AML-193 (cell line): ENCODE measurements at places on chromosomes 7 and 10.
A peak's percentile ranks its signal among the peaks of the same experiment; 100 is the strongest.

DNA sequence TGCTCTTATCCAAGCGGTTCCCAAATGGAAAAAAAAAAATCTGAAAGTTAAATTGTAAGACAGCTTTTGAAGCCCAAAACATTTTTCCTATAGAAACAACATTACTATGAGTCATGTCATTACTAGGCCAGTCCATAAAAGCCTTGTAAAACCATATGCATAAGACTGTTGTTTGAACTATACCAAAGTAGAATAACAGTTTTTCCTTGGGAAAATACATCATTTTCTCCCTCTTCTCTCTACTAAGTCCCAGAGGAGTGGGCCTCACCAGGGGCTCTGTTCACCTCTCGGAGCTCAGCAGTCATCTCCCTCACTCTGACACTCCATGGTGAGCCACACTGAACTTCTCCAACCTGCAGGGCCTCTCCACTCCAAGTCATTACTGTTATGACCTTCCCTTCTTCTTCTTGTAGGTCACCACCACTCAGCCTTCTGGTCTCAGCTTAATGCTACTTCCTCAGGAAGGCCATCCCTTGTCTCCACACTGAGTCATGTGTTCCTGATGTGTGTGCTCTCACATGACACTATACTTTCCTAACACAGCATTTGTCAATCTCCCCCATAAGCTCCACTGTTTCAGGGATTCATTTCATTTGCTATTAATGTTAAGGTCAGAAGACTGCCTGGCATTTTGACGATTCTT lies 32.5 kb downstream of the ZNF438 start:
- DNase-seq, result peak; percentile 95

- no peak for DNase-seq
Measured at GRCh38 chr7:4747746-4748145, 27.7 kb upstream of the AP5Z1 start.

GRCh38 chr10:3906511-3907111 lies 121.6 kb upstream of the KLF6 start:
- no peak for DNase-seq

- no peak for DNase-seq
Measured at GRCh38 chr10:131216681-131217230, 94.8 kb downstream of the TCERG1L start.

- no peak for DNase-seq
Measured at GRCh38 chr7:158774952-158775351, 54.4 kb downstream of the ESYT2 start.

DNA sequence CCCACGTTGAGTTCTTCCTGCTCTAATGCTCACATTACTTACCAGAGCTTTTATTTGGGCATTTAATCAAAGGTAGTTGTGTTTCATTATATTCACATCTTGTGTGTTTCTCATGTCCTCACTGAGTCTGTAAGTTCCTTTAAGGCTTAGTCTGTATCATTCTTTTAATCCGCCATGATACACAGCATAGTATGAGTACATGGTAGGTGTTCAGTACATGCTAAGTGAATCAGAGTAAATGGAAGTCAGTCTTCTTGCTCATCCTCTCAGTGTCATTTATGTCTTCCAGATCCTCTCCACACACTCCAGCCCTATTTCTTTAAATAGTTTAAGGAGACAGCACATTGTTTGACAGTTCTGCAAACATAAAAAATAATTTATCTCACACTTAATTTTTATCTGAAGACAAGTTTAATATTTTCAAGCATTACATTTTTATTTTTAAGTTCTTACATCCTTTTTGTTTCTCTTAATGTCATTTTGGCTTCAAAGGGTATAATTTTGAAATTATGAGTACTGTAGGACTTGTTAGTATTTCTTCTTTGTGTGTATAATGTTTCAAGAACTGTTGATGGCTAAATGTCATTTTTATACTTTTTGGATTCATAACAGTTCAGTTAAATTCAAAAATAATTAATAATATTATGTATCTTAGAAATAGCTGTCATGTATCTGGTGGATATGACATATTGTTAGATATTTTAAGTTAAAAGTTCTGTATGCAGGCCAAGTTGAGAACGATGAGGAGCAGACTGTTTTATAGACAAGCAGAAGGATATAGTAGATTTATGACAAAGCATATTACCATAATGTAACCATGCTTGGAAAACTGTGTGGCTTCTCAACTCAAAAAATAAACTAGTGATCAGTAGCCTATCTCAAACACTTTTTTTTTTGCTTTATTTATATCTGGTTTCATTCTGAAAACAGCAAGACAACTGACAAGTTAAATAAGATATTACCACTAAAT lies 342.7 kb downstream of the LRMDA start:
- DNase-seq, result no peak

DNA sequence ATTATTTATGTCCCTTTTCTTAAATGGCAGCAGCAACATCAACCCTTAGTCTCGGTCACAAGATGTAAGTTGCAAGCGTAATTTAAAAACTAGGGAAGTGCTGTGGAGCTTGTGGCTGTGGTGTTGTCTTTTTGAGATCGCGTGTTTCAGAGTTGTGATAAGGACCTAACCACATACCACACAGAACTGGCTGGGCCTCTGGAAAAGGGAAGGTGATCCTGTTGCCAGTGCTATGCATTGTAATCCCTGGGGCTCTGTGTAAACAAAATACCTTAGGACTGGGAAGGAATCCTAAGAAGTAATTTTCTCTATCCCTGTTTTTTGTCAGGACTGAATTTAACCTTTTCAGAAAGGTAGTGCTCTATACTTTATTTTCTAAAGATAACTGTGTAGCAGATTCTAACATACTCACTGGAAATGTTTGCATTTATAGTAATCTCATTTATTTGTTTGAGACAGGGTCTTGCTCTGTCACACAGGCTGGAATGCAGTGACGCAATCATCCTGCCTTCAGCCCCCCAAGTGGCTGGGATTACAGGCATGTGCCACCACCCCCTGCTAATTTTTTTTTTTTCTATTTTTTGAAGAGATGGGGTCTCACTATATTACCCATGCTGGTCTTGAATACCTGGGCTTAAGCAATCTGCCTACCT lies 60.4 kb downstream of the INPP5F start:
- peak; percentile 87 for DNase-seq

DNA sequence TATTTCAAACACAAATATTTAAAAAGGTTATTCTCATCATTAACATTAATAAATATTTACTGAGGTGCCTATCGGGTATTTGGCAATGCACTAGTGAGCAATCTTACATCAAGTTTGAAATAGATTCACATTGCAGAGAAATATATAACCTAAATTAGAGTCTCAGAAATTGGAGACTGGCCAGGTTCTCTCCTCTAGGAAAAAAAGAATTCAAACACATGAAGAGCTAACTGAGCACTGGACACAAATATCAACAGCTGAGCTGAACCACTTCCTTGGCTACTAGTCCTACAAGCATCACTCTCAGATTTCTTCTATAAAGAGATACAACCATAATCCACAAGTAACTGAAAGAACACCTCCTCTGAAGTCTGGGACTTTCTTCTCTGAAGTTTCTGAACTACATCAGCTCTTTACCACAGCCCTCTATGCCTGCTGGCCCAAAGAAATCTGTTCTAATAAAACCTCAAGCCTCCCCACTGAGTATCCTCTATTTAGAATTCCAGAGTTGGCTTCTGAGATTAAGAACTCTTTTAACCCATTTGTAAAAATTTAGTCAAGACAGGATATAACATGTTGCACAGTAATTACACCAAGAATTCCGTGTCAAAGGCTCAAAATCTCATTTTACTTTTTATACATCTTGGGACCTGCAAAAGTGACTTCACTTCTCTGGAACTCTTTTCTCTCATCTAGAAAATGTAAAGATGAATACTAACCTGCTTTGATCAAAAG lies 45.2 kb downstream of the MTERF1 start:
- no peak for DNase-seq

DNA sequence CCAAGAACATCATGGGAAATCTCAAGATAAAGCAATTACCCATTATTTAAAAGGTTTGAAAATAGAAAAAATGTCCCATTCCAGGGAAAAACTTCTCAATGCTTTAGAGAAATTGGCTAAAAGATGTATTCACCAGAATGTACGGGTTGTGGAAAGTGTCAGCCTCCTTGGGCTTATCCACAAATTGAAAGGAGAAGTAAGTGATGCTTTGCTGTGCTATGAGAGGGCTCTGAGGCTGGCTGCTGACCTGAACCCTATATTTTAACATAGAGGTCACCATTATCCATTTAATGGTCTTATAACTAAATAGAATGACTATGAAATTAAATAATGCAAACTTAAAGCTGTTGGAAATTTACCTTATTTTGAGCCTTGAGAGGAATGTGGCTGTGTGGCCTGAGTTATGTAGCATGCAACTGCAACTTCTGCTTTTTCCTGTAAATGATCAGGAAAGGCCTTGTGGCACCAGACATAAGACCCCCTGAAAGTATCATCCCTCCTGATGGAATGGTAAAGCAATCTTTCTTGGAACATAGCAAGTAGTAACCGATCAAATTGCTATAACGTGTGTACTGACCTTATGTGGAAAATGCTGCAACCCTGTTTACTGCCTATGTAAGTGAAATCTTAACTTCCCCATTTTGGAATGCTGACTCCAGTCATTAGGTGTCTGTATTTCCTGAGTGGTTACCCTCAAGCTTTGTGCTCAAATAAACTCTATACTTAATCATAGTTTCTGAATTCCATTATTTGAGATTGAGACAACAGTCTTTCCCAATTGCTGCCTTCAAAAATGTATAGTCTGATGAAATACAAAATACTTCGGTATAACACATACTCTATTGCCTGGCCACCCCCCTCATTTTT lies 6.9 kb downstream of the IFIT1B start:
- peak; percentile 86 for DNase-seq

DNA sequence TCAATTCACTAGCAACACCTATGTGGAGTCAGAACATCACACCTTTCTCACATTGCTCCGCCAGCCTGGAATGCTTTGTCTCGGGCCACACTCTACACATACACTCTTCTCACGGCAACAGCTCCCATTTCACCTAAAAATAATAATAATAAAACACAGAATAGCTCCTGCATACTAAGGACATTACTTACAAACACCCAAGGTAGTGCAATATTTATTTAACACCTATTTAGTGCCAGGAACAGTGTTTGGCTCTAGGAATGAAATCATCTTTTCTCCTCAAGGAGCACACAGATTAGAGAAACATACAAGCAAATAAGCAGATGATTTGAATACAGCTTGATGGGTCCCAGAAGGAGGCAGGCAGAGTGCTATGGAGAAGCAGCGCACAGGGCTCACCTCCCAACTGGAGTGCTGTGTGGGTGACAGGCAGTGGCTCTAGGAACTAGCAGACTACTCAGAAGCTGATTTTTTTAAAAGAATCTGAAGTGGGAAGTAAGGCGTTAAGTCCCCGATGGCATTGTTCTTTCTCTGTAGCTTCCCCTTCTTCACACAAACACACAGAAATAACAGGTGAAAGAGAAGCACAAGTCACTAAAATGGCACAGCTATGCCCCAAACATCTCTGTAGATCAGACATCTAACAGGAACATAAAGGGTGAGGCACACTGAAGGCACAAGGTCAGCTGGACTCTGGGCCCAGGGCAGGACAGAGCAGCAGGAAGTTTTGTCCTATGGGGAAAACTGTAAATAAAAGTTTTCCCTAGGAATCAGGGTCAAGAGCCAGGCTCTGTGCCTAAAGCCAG lies 16.7 kb downstream of the USP6NL start:
- peak; percentile 41 for DNase-seq

DNA sequence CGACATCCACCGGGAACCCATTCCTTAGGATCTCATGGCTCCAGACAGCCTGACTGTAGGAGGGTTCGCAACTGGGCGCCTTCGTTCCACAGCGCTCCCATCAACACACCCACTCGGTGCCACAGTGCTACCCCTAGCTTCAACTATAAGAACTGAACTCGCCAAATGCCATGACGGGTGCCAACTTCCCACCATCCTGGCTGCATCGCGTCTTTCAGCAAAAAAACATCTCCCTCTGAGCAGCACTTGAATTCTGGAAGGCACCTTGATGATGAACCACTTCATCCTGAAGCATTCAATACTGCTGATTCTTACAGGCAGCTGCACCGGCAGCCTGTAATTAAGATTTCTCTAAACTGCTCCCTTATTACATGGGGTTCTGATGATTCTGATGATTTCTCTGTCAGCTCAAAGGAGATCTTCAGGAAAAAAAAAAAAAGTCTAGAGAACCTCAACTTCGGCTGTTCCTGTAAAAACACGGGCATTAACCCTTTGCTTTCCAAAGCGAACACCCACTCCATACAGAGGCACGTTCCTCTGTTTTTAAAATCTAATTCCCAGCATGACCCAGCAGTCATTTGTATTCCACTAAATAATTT lies 1.3 kb downstream of the CYTH3 start:
- no peak for DNase-seq

DNA sequence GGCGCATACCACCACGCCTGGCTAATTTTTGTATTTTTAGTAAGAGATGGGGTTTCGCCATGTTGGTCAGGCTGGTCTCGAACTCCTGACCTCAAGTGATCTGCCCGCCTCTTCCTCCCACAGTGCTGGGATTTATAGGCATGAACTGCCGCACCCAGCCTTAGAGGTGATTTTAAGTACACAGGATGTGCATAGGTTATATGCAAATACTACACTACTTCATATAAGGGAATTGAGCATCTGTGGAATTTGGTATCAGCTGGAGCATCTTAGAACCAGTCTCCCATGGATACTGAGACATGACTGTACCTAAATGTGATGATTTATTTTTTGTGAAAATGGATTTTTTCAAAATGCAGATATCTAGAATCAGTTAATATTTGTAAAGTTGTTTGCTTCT lies 21.1 kb downstream of the WAC start:
- no peak for DNase-seq
